Fibroblast of pulmonary artery (primary cell): ENCODE measurements at places on chromosomes 2 and 18.

- peak; percentile 78 for DNase-seq
Measured at GRCh38 chr2:159549234-159549633, 67.1 kb downstream of the BAZ2B start.

DNA sequence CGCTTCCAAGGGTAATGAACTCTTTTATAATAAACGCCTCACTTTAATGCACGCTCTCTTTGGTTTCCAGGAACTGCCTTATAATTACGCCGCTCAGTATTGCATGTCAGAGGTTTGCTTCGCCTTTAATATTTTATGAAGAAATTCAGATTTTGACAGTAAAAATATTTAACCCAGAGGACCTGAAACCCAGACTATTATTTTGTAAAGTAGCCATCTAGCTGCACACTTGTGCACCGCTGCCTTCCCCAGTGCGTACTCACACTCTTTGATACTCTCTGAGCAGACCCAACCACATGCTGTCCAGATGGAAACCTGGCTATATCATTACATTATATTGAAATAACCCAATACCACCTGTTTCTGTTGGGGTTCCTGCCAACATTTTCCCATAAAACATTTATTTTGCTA lies 270.1 kb downstream of the C1D start:
- DNase-seq, result no peak

- DNase-seq, result peak; percentile 98
Measured at GRCh38 chr18:77065221-77065981, 67.2 kb downstream of the MBP start.

GRCh38 chr2:220504938-220505503 lies 877.6 kb downstream of the SLC4A3 start:
- DNase-seq, result peak; percentile 67
